ENCODE measurements at places on chromosomes 11 and 22.

- no peak for DNase-seq
Measured at GRCh38 chr22:46687460-46687859, 50.6 kb downstream of the CERK start.

- no peak for DNase-seq
Measured at GRCh38 chr11:34975482-34975881, 59.1 kb downstream of the PDHX start.

DNA sequence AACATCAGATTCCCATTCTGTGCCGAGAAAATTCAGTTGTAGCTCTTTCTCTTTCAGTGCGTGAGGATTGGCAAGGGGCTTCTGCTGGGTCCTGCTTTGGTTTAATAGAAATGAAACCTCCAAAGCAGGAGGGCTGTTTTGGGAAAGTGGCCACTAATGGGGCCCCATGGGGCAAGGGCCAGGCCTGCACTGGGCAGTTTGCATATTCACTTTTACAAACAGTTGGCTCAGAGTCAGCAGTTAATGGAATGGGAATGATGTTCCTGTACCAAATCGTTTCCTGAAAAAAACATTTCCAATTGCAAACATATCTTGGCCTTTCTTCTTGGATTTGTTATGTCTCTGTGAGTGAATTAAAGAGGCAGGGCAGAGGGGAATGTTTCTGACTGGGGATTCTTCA lies 92.1 kb downstream of the PARVA start:
- DNase-seq: no peak

DNA sequence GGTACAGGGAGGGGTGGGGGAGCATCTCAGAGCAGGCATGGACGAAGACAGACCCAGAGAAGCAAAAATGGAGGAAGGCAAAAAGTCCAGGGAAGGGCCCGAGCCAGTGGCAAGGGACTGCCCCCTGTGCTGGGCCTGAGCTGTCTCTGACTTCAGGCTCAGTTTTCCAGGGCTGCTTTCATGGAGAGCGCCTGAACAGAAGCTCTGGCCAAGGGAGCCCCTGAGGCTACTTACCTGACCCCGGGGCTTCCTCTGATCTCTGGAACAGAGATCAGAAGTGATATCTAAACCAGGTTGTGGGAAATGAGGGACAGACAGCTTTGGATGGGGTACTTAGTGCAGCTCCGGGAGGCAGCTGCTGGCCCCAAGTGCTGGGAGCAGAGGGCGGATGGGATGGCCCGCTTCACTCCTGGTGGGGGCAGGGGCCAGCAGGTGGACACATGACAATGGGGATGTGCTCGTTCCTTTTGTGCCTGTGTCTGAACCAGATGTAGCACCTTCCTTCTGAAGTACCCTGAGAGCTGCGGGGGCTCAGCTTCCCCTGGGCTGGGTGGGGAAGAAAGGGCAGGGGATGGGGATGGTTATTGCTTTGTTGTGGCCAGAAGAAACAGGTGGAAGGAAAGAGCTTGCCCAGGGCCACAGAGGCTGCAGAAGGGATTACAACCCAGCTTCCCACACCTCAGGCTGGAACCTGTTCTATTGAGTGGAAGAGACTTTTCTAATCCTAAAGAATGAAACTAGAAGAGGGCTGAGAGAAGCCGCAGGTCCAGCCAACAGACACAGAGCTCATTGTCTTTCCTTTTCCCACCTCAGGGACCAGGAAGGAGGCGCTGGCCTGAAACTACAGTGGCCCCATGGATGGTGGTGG lies 5.7 kb downstream of the LRRC10B start:
- peak; percentile 51 for DNase-seq

GRCh38 chr22:23047742-23048141 lies 22.6 kb upstream of the GNAZ start:
- no peak for DNase-seq

DNA sequence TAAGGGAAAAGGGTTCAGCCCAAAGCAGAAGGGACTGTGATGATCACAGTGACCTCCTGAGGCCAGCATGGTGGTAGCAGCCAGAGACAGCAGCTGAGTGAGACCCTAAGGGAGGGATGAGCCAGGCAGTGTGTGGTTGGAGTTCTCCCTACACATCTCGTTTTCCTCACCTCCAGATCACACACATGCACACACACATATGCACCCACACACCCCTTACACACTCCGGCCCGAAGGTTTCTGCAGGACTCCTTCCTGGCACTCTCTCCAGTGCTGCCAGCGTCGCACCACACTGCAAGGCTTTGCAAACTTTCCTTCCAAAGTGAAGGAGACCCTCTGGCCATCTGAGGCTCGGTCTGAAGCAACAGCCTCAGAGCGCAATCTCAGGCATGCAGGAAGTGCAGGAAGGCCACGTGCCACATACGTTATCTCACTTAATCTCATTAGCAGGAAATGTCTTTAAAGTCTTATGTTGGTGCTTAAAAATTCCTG lies 26.9 kb upstream of the TP53I11 start:
- peak; percentile 33 for DNase-seq

GRCh38 chr11:27392278-27393114 lies 29.5 kb upstream of the CCDC34 start:
- DNase-seq: no peak

DNA sequence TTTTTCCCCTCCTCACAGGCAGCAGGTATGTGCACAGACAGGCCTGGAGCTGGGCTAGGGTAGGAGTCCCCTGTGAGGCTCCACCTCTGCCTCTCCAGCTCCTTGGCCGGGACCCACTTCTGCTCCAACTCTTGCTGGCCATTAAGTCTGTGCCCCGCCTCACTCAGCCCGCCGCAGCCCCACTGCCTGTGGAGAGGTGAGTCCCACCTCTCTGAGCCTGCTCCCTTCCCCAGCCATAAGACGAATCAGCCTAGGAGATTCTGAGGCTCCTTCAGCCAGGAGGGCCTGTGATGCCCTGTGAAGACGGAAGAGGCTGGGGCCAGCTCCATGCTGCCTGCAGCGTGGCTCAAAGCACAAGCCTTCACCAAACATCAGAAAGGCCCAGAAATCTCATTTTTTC lies 23.0 kb downstream of the TSKU start:
- DNase-seq: no peak

GRCh38 chr11:64677441-64678023 lies 45.5 kb downstream of the NRXN2 start:
- DNase-seq: no peak

DNA sequence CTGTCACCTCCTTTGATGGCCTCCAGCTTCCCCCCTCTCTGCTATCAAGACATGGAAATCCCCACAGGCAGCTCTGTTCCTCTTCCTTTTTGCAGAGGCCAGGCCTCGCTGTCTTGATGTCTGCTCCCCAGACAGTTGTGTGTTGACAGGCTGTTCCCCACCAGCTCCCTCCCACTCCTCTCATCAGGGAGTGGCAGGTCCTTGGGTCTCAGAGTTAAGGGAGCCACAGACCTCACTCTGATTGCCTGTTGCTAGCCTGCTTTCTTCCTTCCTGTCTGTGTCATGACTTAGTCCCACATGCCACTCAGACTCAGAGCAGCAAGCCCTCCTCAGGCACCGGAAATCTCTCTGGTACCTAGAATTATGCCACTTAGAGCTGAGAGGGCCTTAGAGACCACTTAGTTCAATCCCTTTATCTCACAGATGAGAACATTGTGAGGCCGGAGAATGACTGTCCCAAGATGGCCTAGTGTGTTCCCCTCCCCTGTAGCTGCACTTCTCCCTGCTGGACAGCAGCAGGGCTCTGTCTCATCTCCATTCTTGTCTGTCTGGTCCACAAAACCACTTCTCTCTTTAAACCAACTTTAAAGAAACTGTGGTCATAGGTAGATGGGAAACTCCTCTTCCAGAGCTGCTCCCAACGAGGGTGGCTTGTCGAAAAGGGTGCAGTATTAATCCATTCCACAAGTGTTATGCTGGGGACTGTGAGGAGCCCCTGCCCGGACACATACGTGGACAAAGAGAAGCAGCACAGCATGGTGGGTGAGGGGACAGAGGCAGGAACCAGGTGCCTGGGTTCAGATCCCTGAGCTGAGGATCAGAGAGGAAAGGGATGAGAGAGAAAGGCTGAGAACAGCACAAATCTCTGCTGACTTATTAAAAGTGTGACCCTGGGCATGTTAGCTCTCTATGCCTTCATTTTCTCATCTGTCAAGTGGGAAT lies 4.2 kb downstream of the AMPD3 start:
- peak; percentile 95 for DNase-seq

DNA sequence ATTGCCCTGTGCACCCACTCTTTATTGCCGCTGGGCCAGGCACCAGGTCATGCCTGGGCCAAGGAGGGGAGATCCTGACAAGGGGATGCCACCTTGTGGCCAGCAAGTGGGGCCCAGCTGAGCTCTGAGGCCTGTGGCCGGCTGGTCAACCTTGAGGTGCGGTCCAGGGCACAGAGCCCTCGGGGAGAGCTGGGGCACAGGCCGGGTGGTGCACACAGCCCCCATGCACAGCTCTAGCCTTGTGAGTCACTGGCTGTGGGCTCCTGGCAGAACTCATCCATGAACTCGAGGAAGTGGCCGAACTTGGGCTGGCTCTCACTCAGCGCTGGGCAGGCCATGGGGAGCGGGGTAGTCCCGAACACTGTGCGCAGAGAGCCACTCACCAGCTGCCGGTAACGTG lies 94.3 kb downstream of the RNF169 start:
- no peak for DNase-seq

- no peak for DNase-seq
Measured at GRCh38 chr11:67586568-67587250, 3.1 kb downstream of the GSTP1 start.

GRCh38 chr11:17734418-17734911 lies at the start of gene KCNC1:
KCNC1 (plus strand) TSS chr11:17734781; CDS start chr11:17736003, 1,222 bp downstream.
- DNase-seq: no peak

- no peak for DNase-seq
Measured at GRCh38 chr11:3169255-3170043, 4.3 kb upstream of the OSBPL5 start.

- no peak for DNase-seq
Measured at GRCh38 chr22:26713823-26714449, 56.5 kb downstream of the MIAT start.

DNA sequence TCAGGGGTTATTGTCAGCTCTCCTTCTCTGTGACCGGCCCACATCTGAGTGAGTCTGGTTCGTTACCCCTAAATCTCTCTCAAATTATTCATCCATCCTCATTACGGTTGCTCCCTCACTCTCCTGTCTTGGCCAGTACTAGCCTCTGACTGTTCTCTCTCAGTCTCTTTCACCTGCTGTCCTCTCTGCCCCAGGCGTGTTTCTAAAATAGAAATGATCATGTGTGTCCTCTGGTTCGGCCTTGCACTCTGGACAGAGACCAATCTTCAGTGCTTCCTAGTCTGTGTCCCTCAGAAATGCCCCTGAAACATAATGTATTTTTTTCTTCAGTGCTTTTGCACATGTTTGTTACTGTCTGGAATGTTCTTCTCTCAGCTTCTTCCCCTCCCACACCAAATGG lies 4.9 kb downstream of the PSMD13 start:
- no peak for DNase-seq

- DNase-seq: no peak
Measured at GRCh38 chr22:47665151-47665550, 902.7 kb downstream of the TBC1D22A start.
